ENCODE measurements at places on chromosomes 3 and 15.

DNA sequence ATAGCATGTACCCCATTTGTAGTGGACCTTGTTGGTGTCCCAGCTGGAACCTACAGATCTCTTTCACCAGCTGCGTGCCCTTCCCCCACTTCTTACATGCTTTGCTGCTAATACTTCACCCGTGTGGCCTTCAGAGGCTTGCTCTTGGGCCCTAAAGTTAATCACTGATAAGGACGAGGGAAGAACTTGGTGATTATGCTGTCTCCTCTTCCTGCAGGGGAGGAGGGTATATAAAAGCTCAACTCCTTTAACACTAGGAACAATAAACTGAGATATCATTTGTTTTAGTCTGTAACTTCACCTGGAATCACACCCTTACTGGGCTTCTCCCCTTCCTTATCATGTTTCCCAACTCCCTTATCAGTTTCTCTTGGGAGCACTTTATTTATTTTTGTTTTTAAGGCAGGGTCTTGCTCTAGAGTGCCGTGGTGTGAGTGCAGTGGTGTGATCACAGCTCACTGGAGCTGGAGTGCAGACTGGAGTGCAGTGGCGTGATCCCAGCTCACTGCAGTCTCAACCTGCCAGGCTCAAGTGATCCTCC lies 43.2 kb upstream of the PIK3R4 start:
- no peak for DNase-seq

- no peak for DNase-seq
These were observed 32.0 kb downstream of the SELENOT start for GRCh38 chr3:150635076-150635475.

- no peak for DNase-seq
These were observed 27.5 kb downstream of the SMAD3 start for GRCh38 chr15:67092752-67093503.

GRCh38 chr3:18745472-18745871 lies 320.3 kb upstream of the SATB1 start:
- no peak for DNase-seq

GRCh38 chr3:11212299-11212608 lies 58.0 kb downstream of the HRH1 start:
- DNase-seq: no peak

DNA sequence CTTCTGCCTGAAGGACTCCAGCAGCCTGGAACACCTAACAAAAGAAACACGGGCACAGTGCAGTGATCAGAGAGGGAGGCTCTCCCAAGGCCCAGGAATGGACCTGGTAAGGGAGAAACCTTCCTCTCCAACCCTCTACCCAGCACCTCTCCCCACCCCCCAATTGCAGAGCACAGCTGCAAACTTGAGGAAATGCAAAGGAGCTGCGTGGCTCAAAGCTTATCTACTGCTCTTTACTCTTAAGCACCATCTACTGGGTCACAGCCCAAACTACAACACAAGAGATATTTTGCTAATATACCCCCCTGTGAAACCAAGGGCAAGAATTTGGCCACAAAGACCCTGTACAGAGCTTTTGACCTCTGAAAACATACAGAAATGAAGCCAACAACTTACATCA lies 328.3 kb downstream of the OXSM start:
- no peak for DNase-seq

GRCh38 chr3:99315896-99316295 lies 322.5 kb upstream of the COL8A1 start:
- no peak for DNase-seq

GRCh38 chr3:116388867-116389385 lies 56.4 kb downstream of the LSAMP start:
- no peak for DNase-seq

GRCh38 chr3:188633206-188633605 lies 479.2 kb downstream of the LPP start:
- DNase-seq: no peak

- DNase-seq: no peak
These were observed 24.3 kb downstream of the MTHFS start for GRCh38 chr15:79872358-79873017.

GRCh38 chr15:62250186-62250585 lies 85.1 kb upstream of the C2CD4B start:
- DNase-seq: no peak

DNA sequence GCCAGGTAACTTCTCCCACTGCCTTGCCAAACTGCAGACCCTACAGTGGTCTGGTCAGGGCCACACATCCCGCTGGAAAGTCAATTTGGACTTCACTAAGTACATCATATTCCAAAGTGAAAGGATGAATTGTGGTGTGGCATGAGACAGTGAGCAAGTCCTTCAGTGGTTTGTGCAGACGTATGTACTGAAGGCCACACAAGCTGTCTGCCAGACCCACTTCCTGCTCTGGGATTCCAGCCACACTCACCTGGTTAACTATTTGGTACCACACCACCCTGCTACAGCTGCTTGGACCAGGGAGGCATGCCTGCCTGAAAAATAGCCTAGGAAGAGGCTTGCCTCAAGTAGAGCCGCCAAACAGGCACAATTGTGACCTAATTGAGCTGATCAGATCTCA lies 94.1 kb upstream of the STRIT1 start:
- DNase-seq: no peak

GRCh38 chr15:84598993-84599392 lies 1.8 kb upstream of the ZSCAN2 start:
- DNase-seq: peak; percentile 1
